Heart right ventricle (tissue), 16 donors: ENCODE measurements at places on chromosomes 1 and 21. TPM values are rescaled to one million over a fixed set of nuclear protein-coding genes. Genes with fewer than 3 reads are reported as not detected.

ACTN2 gene
- 3,640 TPM for total RNA-seq

ADORA3 gene
- not detected for total RNA-seq

PTGER3 gene
- 0.77 TPM for total RNA-seq

IFFO2 gene
- 6.5 TPM for total RNA-seq

KCNA3 gene
- total RNA-seq: 1.8 TPM

GRCh38 chr1:244451539-244451950 lies at the start of gene ADSS2:
ADSS2 (minus strand) TSS chr1:244451909; CDS start chr1:244451817, 92 bp downstream.
- no peak for DNase-seq

DNA sequence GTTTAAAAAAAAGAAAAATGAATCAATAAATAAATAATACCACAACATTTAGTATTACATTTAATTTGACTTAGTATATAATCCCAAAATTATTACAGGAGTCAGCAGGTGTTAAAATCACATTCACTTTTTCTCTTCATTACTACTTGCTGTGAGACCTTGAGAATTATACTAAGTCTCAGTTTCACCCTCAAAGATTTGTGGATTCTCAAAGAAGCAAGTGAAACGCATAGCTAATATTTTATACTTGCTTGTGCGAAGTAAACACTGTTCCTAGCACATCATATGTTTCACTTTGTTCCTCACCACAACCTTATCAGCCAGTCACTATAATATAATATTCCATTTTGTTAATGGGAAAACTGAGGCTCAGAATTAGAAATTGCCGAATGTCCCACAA lies 4.0 kb downstream of the CLCA1 start:
- DNase-seq: no peak

- DNase-seq: peak; percentile 15
Measured at GRCh38 chr1:107750364-107750959, 214.5 kb downstream of the VAV3 start.

- no peak for DNase-seq
Measured at GRCh38 chr1:119279456-119280381, 88.9 kb upstream of the HAO2 start.

- DNase-seq: peak; percentile 25
Measured at GRCh38 chr1:225962440-225962975, 21.5 kb upstream of the LEFTY2 start.

GRCh38 chr21:45845063-45845769 lies 136.4 kb upstream of the COL6A1 start:
- no peak for DNase-seq
